ENCODE measurements at places on chromosomes 13 and 19. TPM values are rescaled to one million over a fixed set of nuclear protein-coding genes. Genes with fewer than 3 reads are reported as not detected.
A peak's percentile ranks its signal among the peaks of the same experiment; 100 is the strongest.

DNA sequence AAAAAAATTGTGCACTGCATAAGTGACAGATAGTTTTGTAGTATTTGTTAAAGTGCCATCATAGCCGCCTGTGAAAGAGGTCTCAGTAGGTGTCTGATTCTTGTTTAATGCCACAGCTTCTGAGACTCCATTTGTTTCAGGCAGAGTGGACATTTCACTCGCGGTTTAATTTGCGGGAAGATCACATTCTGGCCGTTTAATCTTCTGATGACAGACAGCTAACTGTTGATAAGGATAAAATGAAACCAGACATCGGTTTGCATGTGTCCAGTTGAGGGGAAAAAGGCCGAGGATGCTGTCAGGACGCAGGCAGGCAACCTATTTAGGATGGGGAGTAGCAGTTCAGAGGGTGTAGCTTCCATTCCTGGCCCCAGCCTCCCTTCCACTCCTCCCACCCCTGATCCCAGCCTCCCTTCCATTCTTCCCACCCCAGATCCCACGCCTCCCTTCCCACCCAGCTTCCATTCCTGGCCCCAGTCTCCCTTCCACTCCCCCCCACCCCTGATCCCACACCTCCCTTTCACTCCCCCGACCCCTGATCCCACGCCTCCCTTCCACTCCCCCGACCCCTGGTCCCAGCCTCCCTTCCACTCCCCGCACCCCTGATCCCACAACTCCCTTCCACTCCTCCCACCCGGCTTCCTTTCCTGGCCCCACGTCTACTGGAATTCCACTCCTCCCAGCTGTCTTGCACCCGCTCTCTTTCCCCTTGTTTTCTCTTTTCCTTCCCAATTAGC is 23.8 kb downstream of the ATP11A start:
- H3K4me3 ChIP-seq, result no peak overlapping the region
- no peaks in the 10 kb centered on the region for H3K27me3 ChIP-seq
- H3K27ac ChIP-seq, result peak overlapping the region; percentile 93
- H3K36me3 ChIP-seq, result no peaks in the 10 kb centered on the region
- no peak for DNase-seq
- H3K4me1 ChIP-seq, result peaks cover 45% of the 10 kb centered on the region

DCAF15 gene
- 12.2 TPM for total RNA-seq

DNA sequence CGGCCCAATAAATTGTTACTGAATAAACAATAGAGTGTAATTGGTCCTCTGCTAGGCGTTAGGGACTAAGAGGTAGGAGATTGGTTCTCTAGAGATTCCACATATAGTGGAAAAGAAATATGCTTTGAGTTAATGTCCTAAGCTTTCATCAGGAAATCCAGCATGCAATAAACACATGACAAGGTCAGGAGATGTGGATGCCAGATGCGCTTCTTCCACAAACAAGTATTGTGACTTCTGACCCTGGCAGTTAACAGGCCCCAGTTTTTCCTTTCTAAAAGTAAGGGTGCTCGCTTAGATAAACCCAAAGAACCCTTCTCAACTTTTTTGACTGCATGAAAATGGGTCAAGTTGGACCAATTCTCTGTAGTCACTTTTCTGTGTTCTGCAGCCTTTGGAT is 146.5 kb upstream of the SOX21 start:
- no peaks in the 10 kb centered on the region for H3K27me3 ChIP-seq
- no peak overlapping the region for H3K4me3 ChIP-seq
- H3K36me3 ChIP-seq, result no peaks in the 10 kb centered on the region
- H3K27ac ChIP-seq, result no peak overlapping the region
- no peak for DNase-seq
- H3K4me1 ChIP-seq, result no peaks in the 10 kb centered on the region

GRCh38 chr19:39826311-39826945 is 7.5 kb downstream of the DYRK1B start:
- H3K4me1 ChIP-seq, result peaks cover 16% of the 10 kb centered on the region
- no peaks in the 10 kb centered on the region for H3K27me3 ChIP-seq
- H3K36me3 ChIP-seq, result peaks cover 50% of the 10 kb centered on the region
- H3K27ac ChIP-seq, result no peak overlapping the region
- no peak overlapping the region for H3K4me3 ChIP-seq
- no peak for DNase-seq

GRCh38 chr19:51014242-51014641 is 5.3 kb downstream of the KLK10 start:
- no peak overlapping the region for H3K4me3 ChIP-seq
- H3K4me1 ChIP-seq, result no peaks in the 10 kb centered on the region
- H3K27me3 ChIP-seq, result peaks cover 11% of the 10 kb centered on the region
- H3K36me3 ChIP-seq, result no peaks in the 10 kb centered on the region

DNA sequence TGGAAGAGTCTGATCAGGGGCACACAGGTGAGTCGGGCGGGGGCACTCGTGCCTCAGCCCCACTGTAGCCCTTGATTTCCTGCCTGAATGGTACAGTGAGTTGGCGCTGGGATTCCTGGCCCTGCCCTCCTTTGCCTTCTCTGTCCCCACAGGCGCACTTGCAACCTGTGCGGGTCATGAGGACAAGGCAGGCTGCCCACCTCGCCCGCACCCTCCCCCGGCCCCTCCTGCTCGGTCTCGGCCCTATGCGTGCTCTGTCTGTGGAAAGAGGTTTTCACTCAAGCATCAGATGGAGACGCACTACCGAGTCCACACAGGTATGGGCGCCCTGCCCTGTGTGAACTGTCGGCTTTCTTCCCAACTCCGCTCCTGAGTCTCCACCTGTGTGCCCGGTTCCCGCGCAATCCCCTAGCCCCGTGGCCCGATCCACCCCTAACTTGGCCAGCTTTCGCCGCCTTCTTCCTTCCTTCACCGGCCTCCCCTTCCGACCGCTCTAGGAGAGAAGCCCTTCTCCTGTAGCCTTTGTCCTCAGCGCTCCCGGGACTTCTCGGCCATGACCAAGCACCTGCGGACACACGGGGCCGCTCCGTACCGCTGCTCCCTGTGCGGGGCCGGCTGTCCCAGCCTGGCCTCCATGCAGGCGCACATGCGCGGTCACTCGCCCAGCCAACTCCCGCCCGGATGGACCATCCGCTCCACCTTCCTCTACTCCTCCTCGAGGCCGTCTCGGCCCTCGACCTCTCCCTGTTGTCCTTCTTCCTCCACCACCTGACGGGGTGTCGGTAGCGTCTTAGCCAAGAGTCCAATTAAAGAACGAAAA is 1.6 kb upstream of the KMT2B start:
- H3K4me1 ChIP-seq, result no peaks in the 10 kb centered on the region
- no peaks in the 10 kb centered on the region for H3K27me3 ChIP-seq
- H3K4me3 ChIP-seq, result peak overlapping the region; percentile 73
- peaks cover 13% of the 10 kb centered on the region for H3K36me3 ChIP-seq

DNA sequence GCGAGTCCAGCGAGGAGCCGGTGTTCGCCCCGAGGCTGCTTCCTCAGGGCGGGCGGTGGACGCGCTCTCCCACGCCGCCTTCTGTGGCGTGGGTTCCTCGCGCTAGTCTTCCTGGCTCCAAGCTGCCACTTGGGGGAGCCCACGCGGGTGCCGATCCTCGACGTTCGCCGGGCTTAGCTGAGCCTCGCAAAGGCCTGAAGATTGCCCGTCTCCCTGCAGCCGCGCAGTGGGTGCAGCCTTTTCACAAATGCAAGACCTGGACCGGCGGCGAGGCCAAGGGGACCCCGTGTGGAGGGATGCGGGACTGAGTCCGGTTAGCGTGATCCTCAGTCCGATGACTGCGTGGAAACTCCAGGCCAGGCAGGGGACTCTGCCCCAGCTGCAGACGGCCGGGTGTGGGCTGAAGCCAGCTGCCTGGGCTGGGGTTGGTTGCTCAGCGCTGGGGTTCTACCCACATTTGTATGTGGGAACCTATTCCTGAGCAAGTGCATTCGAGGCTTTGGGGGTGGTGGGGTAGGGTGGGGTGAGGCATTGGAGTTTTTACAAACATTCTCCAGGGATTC is 16.6 kb upstream of the LRP3 start:
- no peaks in the 10 kb centered on the region for H3K36me3 ChIP-seq
- no peaks in the 10 kb centered on the region for H3K4me1 ChIP-seq
- H3K4me3 ChIP-seq, result peak overlapping the region; percentile 98

GARIN5A gene
- total RNA-seq, result 2.3 TPM

DNA sequence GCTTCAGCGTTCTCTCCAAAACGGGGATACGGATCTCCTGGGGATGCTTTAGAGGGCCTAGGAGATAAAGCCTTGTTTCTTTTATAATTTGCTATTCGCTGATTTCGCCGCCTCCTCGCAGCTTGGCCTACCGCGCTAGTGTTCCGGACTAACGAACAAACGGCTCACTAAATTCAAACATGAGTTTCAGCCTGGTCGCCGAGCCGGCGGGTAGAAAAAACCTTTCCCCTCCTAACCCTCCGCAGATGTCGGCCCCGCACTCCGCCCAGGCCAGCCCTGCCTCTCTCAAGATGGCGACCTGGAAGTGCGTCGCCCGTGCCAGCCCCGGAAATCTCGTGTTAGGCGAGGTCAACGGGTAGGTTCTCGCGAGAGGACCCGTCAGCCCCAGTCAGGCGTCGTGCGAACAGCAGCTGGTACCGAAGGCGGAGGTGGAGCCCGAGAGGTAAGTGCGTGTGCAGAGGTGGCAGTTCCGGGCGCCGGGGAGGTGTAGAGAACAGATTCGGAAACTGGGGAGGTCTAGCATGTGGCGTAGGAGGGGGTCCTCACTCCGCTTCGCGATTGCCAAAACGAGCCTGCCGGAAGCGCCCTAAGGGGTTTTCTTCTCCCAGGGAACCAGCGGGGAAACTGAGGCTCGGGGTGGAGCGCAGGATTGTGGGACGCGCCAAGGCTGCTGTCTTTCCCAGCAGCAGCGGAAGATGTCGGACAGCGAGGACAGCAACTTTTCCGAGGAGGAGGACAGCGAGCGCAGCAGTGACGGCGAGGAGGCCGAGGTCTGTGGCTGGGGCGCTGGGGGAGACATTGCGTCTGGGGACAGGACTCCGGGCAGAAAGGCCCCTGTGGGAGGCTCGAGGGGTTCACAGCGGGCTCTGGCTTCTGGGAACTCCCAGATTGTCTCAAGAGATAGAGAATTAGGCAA is at the start of gene SUPT5H:
Gene SUPT5H, plus strand, starts transcription at position 387 of the 916 bp plus-strand sequence. Its CDS starts 309 bp downstream, at position 696.
- H3K36me3 ChIP-seq, result no peaks in the 10 kb centered on the region
- peaks cover 36% of the 10 kb centered on the region for H3K4me1 ChIP-seq
- DNase-seq, result peak; percentile 98
- H3K27ac ChIP-seq, result peak within 1 kb of the TSS; percentile 98
- H3K4me3 ChIP-seq, result peak within 1 kb of the TSS; percentile 94

SULT2A1 gene
- total RNA-seq, result not detected

ZNF486 gene
- total RNA-seq, result 3.1 TPM

NANOS3 gene
- not detected for total RNA-seq

- H3K27me3 ChIP-seq, result no peaks in the 10 kb centered on the region
- H3K36me3 ChIP-seq, result no peaks in the 10 kb centered on the region
- no peak overlapping the region for H3K4me3 ChIP-seq
- DNase-seq, result no peak
These were observed 1139.6 kb upstream of the PCDH9 start for GRCh38 chr13:68369739-68370138.

GRCh38 chr19:41755328-41755913 is at the start of gene CEACAM6:
TSS of gene CEACAM6 (plus strand) at chr19:41755530. CDS start at chr19:41755639, 109 bp downstream.
- H3K4me1 ChIP-seq, result no peaks in the 10 kb centered on the region
- H3K27me3 ChIP-seq, result no peaks in the 10 kb centered on the region
- no peaks in the 10 kb centered on the region for H3K36me3 ChIP-seq
- DNase-seq, result no peak
- H3K4me3 ChIP-seq, result no peak within 1 kb of the TSS

PGLYRP1 gene
- not detected for total RNA-seq

DNA sequence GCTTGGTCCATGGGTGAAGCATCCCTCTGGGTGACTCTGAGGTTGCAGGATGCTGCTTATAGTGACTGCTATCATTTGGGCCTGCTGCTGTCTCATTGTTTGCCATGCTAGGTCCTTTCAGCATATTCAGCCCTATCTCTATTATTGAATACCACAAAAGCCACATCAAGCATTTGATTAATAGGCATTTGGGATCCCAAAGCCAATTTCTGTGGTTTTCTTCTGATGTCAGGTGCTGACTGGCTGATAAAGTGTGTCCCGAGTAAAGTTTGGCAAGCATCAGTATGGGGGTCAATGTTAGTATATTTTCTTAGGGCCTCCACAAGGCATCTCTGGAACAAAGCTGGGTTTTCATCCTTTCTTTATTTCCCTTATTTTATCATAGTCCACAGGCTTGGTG is 204.6 kb downstream of the NBEA start:
- H3K27ac ChIP-seq, result no peak overlapping the region
- no peak overlapping the region for H3K4me3 ChIP-seq
- no peak for DNase-seq
- no peaks in the 10 kb centered on the region for H3K4me1 ChIP-seq

- H3K27ac ChIP-seq, result no peak overlapping the region
- no peaks in the 10 kb centered on the region for H3K27me3 ChIP-seq
- no peak for DNase-seq
- no peaks in the 10 kb centered on the region for H3K36me3 ChIP-seq
- no peak overlapping the region for H3K4me3 ChIP-seq
- H3K4me1 ChIP-seq, result no peaks in the 10 kb centered on the region
These were observed 170.1 kb downstream of the OXGR1 start for GRCh38 chr13:96824140-96824539.

- H3K36me3 ChIP-seq, result no peaks in the 10 kb centered on the region
- no peaks in the 10 kb centered on the region for H3K27me3 ChIP-seq
- no peak overlapping the region for H3K27ac ChIP-seq
- DNase-seq, result no peak
These were observed 7.2 kb downstream of the UHRF1 start for GRCh38 chr19:4916292-4917082.

DNA sequence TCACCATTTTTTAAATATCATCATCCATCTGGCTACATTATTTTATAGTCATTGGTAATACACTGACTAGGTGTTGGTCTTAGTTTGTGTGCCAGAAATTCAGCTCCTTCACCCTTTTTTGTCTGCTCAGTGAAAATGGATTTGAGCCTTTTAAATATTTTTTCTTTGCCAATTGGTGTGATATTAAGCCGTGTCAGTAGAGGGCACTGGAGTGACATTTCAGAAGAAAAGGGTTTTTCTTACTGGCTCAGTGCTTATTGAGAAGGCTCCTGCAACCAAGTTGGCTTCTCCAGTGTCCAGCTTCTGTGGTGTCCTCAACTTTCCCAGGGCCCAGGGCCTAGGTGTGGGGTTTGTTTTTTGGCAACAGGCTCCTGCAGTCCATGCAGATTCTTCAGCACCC is 546.6 kb downstream of the DACH1 start:
- H3K4me3 ChIP-seq, result no peak overlapping the region
- H3K36me3 ChIP-seq, result no peaks in the 10 kb centered on the region
- no peaks in the 10 kb centered on the region for H3K4me1 ChIP-seq
- H3K27ac ChIP-seq, result no peak overlapping the region
